ENCODE measurements at places on chromosomes 16 and 17. TPM values are rescaled to one million over a fixed set of nuclear protein-coding genes. Genes with fewer than 3 reads are reported as not detected.

CEP295NL gene
- 1.2 TPM for total RNA-seq

ANKRD13B gene
- total RNA-seq, result 1.7 TPM

SULT1A4 gene
- 4.0 TPM for total RNA-seq

SMIM36 gene
- total RNA-seq, result not detected

SEBOX gene
- total RNA-seq, result not detected

CD300LG gene
- total RNA-seq, result not detected

GRAP gene
- not detected for total RNA-seq

CD300E gene
- total RNA-seq, result 0.93 TPM

C16orf95 gene
- total RNA-seq, result 6.3 TPM

LCAT gene
- total RNA-seq, result 12.5 TPM

- H3K4me1 ChIP-seq, result no peaks in the 10 kb centered on the region
- H3K4me3 ChIP-seq, result peak overlapping the region; percentile 93
- peak overlapping the region; percentile 96 for H3K27ac ChIP-seq
- H3K27me3 ChIP-seq, result no peaks in the 10 kb centered on the region
Observed at GRCh38 chr17:16352303-16352666, 984 bp downstream of the CENPV start.

GRCh38 chr16:66358231-66358630, 8.3 kb upstream of the CDH5 start:
- DNase-seq, result no peak
- no peak overlapping the region for H3K27ac ChIP-seq
- no peaks in the 10 kb centered on the region for H3K27me3 ChIP-seq
- no peak overlapping the region for H3K4me3 ChIP-seq
- H3K36me3 ChIP-seq, result no peaks in the 10 kb centered on the region

- no peak overlapping the region for H3K4me3 ChIP-seq
- H3K27ac ChIP-seq, result peak overlapping the region; percentile 38
- peaks cover 2% of the 10 kb centered on the region for H3K4me1 ChIP-seq
- DNase-seq, result peak; percentile 97
- H3K27me3 ChIP-seq, result no peaks in the 10 kb centered on the region
Observed at GRCh38 chr17:7191571-7192270, 12.6 kb upstream of the ASGR1 start.

DNA sequence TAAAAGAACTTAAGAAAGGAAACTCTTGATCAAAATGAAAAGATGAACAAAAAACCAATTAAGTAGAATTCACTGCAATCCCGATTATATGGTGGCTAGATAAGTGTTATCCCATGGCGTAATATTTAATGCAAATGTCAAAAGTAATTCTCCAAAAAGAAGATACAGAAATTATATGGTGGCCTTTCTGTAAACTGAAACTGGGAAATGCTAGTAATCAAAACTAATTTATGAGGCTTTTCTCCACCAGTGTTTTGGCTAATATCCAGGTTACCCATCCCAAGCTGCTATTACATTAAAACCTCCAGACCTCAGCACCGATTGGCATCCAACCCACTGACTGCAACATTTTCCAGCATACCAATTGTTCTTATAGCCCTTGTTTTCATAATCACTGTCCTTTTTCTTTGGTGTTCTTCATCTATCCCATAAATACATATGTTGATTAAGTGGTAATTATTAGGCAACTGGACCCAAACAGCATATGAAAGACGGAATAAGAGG, 77.2 kb upstream of the TNRC6A start:
- no peaks in the 10 kb centered on the region for H3K27me3 ChIP-seq
- H3K27ac ChIP-seq, result no peak overlapping the region
- H3K36me3 ChIP-seq, result no peaks in the 10 kb centered on the region
- H3K4me3 ChIP-seq, result peak overlapping the region; percentile 0

DNA sequence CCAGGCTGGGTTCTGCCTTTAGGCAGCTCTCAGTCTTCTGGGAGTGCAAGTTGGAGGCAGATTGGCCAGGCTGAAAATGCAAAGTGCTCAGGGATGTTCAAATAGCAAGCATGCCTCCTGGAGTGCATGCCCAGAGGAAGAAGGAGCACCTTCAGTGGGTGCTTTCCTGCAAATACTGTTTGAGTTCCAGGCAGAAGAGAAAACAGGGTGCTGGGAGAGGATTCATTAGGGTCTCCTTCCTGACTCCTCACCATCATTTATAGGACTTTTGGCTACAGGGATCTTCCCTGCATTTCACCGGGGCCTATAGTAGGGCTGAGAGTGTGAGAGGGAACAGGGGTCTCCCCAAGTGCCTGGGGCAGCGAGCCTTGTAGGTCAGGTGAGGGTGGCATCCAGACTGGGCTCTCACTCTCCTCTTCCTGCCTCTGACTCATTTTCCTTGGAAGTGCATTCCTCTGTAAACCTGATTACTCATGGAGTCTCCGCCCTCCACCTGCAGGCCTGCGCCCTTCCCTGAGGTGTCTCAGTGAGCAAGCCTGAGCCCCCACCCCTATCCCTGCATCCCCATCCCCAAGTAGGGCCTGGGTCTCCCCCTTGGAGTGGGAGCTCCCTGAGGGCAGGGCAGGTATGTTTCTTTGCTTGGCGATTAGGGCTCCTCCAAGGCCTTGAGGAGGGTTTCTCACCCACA, 17.1 kb upstream of the TNS4 start:
- no peak overlapping the region for H3K4me3 ChIP-seq
- H3K27me3 ChIP-seq, result no peaks in the 10 kb centered on the region
- peak; percentile 84 for DNase-seq
- H3K4me1 ChIP-seq, result peaks cover 7% of the 10 kb centered on the region
- no peaks in the 10 kb centered on the region for H3K36me3 ChIP-seq

GRCh38 chr17:47720196-47720595, 12.8 kb upstream of the TBX21 start:
- no peak overlapping the region for H3K4me3 ChIP-seq
- H3K4me1 ChIP-seq, result no peaks in the 10 kb centered on the region
- H3K27me3 ChIP-seq, result peaks cover 41% of the 10 kb centered on the region
- H3K27ac ChIP-seq, result no peak overlapping the region
- H3K36me3 ChIP-seq, result no peaks in the 10 kb centered on the region

- peaks cover 5% of the 10 kb centered on the region for H3K36me3 ChIP-seq
- DNase-seq, result peak; percentile 28
- H3K27me3 ChIP-seq, result no peaks in the 10 kb centered on the region
- H3K27ac ChIP-seq, result no peak overlapping the region
- peaks cover 9% of the 10 kb centered on the region for H3K4me1 ChIP-seq
Observed at GRCh38 chr17:80625627-80626026, 81.0 kb downstream of the RPTOR start.

DNA sequence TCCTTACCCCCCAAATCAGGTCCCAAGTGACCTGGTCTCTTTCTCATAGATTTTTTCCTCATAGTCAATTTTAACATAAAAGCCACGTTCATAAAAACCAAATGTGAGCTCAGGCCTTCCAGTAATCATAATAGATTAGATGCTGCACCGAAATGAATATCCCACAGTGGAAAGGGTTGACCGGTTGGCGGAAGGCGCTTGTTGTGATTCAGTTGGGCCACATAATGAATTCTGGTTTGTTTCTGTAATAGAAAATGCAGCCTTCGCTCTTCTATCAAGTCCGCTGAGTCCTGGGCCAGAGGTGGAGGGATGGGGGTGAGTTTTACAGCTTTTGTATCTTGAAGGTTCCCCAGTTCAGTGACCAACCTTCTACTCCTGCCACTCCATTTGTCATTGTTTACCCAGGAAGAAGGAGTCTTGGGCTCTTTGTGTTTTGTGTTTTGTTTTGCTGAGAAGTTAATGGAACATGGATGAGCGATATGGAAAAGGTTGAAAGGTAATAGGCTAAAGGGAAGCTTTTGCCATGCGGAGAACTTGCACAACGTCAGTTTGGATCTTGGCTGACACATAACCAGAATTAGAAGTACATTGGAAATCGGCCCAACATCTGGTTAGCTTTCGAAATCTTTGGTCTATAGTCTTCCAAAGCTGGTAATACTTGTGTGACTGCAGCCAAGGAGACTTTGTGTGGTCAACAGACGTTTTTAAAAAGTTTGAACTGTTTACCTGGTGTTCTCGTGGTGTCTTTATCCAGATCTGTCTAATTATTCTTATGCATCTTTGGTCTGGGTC, 89.5 kb downstream of the CLEC16A start:
- peak overlapping the region; percentile 33 for H3K4me3 ChIP-seq
- H3K27ac ChIP-seq, result no peak overlapping the region
- peaks cover 52% of the 10 kb centered on the region for H3K36me3 ChIP-seq
- no peak for DNase-seq
